ENCODE measurements at places on chromosomes 7 and 10. TPM values are rescaled to one million over a fixed set of nuclear protein-coding genes. Genes with fewer than 3 reads are reported as not detected.

The AIMP2 gene
- total RNA-seq, result 60.1 TPM

The TBX20 gene
- not detected for total RNA-seq

The SUGCT gene
- 21.7 TPM for total RNA-seq

The SPDYE6 gene
- not detected for total RNA-seq

The CABCOCO1 gene
- 3.5 TPM for total RNA-seq

The BCAP29 gene
- total RNA-seq, result 52.2 TPM

The TRPV5 gene
- not detected for total RNA-seq

The LIPK gene
- total RNA-seq, result not detected
